GM23338 (cell line): ENCODE measurements at places on chromosomes 16 and 17. TPM values are rescaled to one million over a fixed set of nuclear protein-coding genes. Genes with fewer than 3 reads are reported as not detected.

TBC1D3C gene
- total RNA-seq = not detected in 2 replicates

SPATA32 gene
- total RNA-seq = not detected in 2 replicates

DNA sequence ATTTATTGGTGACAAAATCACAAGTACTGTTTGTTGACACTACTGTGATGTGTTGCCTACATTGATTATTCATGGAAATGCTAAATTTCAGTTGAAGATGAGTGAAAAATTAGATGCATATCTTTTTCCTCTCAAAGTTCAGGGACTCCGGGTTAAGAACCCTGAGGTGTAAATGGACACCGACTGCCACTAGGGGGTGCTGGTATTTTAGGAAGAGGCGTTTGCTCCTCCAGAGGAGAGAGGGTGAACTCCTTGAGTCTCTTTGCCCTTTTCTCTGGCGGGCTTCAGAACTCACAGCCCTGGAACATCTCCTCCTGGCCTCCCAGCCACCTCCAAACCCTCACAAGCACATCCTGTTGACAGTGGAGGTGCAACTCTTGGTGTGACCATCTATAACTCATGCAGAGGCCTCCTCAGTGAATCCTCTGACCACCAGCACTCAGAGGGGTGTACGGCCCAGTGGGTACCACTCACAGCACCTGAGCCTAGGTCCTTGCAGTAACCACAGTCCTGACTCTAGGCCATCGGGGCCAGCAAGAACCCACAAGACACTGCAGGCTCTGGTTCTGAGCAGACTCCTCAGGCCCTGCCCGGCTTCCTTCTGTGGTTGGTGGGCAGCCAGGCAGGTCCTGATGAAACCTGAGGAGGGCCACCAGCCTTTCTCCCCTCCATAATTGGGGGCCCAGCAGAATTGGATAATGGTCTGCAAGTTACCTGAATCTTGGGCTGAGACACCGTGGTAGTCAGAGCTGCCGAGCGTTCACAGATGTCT lies 26.2 kb upstream of the PIK3R5 start:
- peak; percentile 95 for DNase-seq

GRCh38 chr17:33291248-33292200 lies 1.6 kb downstream of the ASIC2 start:
- peak; percentile 71 for DNase-seq

- no peak for DNase-seq
Measured at GRCh38 chr16:85148931-85149330, 36.7 kb upstream of the CIBAR2 start.

DNA sequence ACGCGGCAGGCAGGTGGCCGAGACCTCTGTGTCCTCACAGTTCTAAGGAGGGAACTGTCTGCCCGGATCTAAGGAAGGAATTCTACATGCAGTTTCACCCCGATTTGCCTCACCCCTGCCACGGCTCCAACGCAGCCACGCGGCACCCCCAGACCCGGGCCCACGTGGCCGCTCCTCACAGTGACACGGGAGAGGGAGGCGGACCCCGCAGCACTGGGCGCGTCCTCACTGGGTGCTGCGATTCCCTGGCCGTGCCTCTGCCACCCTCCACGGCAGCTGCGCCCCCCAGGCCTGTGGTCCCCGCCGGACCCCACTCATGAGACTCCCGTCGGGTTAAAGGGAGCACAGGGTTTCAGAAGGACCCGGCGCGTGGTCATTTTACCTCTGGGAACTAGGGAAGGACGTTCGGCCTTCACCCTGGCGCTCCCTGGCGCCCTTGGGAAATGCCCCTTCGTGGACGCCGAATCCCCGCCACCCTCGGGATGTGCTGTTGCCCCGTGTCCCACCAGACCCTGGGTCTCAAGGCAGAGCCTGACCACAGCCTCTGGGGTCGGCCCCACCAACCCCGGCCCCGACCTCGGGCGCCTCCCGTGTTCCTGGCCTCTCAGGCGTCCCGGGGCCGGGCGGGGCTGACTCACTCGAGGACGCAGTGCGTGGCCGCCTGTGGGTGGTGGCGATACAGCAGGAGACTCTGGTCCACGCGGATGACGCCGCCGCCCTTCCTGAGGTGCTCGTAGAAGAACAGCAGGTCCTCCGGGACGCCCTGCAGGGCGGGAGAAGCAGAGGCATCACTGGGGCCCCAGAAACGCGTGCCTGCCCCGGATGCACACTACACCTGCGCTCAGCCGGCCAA lies 118.8 kb upstream of the METRNL start:
- no peak for DNase-seq

DNA sequence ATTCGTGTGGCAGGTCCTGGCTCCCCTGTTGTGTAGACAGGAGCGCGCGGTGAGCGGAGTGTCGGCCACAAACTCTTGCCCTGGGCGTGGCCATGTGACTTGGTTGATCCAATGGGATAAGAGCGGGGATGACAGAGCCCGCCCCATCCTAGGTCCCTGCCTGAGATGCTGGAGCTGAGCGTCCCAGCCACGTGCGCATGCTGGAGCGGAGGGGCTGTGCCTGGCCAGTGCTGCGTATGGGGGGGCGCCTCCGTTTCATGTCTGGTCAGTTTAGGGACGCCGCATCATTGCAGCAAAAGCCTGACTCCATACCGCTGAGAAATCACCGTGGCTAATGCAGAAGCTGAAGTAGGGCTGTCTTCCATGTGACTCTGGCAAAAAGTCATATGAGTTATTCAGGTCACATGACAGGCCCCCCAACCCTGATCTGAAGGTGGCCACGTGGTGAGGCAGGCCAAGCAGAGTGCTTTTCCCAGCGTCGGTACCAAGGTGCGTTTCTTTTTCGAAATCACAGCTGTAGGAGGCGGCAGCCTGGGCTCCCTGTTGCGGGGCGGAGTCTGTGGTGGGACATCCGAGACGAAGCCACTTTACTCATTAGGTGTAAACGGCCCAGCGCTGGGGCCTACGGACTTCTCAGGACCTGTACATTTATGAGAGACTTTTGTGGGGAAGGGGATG lies 22.5 kb downstream of the HSBP1 start:
- DNase-seq = peak; percentile 43

DNA sequence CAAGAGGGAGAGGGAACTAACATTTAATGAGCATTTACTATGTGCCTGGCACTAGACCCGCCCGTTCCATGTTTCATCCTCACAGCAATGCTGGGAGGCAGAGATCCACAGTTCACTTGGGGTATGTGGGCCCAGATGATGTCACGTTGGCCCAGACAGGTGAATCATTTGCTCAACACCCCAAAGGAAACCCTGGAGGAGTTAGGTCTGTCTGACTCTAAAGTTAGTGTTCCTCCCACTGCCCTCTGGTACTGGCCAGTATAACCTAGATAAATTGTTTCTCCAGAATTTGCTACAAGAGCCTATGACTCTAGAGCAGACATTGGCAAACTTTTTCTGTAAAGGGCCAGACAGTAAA lies 164.6 kb downstream of the VPS53 start:
- no peak for DNase-seq

NR1D1 gene
- total RNA-seq = 3.6 and 4.2 TPM in 2 replicates
